ENCODE measurements at places on chromosomes 5 and 9.

- DNase-seq: no peak
Measured at GRCh38 chr5:97135868-97136267, 6.5 kb downstream of the LIX1 start.

GRCh38 chr5:6675784-6676491 is 37.3 kb upstream of the TENT4A start:
- DNase-seq: no peak

- no peak for DNase-seq
Measured at GRCh38 chr5:93385655-93386054, 195.4 kb downstream of the NR2F1-AS1 start.

- DNase-seq: no peak
Measured at GRCh38 chr5:57931807-57932206, 449.2 kb upstream of the ACTBL2 start.

GRCh38 chr5:161372682-161373344 is 173.7 kb downstream of the GABRB2 start:
- DNase-seq: no peak

DNA sequence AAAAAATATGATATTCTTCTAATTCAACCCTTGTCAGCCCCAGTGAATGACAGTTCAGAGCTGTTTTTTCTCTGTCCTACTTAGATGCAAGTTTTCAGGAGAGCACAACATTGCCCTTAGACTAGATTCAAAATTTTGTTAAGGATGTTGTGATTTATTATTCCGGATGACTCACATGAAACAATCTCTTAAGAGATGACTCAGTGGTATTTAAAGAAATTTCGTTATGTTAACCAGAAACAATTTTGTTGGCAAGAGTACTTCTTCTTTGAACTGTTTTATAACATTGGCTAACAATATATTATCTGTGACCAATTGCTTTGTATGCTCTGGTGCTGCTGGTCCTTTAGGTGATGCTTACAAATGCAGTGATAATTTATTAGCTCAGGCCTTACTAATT is 132.0 kb downstream of the IZUMO3 start:
- DNase-seq: no peak

DNA sequence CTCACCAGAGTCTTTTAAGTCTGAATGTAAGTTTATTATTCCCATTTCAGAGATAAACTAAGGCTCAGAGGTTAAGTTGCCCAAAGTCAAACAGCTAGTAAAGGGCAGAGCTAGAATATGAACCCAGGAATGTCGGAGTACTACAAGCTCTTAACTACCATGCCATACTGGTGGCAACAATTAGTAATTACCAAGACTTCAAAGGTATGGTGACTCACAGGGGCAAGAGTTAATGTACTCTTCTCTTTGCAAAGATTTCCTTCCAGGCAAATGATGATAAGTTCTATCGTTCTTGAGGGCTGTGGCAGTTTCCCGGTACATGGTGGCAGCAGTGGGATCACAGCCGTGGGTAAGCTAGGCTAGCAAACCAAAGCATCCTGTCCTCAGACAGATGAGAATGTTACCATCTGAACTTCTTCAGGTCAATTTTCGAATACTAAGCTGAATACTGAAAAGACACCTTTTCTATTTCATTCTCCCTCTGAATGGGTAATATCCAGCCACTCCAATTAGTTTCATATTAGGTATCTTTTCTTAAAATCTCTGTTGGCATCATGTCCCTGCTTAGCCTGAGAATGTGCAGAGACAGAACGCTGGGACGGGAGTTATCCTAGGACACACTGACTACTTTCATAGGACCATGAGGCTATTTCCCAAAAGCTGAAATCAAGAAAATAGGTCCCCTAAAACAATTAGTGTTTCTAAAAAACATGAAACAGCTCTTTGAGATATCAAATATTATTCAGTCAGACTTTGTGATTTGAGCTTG is 117.0 kb upstream of the NR5A1 start:
- DNase-seq: no peak

- no peak for DNase-seq
Measured at GRCh38 chr9:126468141-126468825, 141.7 kb downstream of the MVB12B start.

DNA sequence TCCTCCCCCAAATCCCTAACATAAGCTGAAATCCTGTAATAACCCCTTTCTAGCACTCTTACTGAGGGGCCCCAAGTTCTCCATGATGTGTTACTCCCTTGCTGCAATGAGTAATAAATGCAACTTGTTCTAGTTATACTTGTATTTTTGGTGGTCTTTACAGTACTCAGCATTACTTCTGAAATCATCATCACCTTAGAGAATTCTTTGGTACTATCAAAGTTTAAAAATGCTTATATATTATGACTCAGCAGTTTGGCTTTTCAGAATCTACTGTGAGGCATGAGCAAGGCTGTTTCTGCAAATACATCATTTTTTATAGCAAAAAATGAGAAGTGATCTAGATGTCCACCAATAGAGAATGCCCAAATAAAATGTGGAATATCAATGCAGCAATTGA is 20.7 kb upstream of the ROPN1L start:
- no peak for DNase-seq

GRCh38 chr5:76403766-76404222 is 709 bp downstream of the IQGAP2 start:
- DNase-seq: peak; percentile 30

DNA sequence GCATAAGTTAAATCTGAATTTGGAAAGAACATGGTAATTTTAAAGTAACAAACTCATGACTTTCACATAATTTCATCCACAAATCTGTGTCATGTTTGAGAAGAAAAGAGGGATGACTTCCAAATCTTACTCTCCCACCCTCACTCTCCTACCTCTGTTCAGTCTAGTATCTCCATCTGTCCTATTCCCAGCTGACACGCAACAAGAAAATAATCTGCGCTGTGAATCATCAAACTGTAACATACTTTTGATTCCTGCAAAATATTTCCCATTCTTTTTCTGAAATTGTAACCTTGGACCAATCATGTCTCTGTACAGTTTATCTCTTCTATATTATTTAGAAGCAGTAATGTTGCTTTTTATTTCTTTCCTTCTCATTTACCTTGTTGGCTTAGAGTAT is 91.4 kb downstream of the SLC12A2 start:
- DNase-seq: no peak

DNA sequence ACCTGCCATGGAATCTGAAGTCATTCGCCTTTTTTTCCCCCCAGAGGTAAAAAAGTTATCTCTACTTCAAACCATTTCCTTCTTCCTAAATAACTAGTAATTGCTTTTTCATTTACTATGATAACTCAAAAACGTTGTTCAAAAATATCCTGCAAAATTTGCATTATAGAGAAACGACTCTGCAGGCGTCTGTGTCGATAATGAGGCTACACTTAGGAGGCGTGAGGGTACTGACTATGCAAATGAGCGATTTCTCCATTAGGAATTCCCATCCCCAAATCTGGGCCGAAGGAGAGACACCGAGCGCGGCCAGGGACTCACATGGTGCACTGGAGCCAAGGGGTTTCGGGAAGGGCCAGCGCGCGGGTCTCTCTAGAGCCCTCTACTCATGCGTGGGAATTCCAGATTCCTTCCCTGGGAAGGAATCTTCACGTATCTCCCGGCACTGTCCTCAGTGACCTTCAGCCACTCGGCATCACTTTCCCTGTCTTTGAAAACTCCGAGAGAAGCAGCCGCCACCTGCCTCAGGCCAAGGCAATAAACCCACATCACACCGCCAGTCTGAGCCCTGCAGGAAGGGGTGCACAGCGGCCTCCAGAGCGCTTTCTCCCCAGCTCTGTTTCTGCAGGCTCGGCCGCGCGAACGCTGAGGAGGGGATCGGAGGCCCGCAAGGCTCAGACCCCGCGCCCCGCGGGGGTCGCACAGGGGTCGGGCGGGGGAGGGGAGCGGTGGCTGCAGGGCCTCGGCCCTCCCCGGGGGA is 718 bp upstream of the DENND4C start:
- no peak for DNase-seq

DNA sequence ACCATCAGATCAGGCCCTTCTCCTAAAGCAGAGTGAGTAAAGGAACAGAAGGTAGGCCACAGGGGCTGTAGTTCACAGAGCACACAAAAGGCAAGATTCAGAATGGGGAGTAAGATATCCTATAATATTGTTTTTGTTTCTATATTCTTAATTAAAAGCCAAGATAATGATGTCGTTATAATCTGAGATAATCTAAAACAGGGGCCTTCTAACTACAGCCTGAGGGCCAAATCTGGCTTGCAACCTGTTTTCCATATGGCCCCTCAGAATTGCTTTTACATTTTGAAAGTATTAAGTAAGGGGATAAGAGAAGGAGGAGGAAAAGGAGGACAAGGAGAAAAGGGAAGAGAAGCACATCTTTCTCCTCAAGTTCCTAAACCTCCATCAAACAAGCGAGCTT is 435.8 kb downstream of the CSNK1G3 start:
- DNase-seq: no peak

GRCh38 chr5:12636209-12636608 is 732.0 kb upstream of the CTNND2 start:
- DNase-seq: no peak

DNA sequence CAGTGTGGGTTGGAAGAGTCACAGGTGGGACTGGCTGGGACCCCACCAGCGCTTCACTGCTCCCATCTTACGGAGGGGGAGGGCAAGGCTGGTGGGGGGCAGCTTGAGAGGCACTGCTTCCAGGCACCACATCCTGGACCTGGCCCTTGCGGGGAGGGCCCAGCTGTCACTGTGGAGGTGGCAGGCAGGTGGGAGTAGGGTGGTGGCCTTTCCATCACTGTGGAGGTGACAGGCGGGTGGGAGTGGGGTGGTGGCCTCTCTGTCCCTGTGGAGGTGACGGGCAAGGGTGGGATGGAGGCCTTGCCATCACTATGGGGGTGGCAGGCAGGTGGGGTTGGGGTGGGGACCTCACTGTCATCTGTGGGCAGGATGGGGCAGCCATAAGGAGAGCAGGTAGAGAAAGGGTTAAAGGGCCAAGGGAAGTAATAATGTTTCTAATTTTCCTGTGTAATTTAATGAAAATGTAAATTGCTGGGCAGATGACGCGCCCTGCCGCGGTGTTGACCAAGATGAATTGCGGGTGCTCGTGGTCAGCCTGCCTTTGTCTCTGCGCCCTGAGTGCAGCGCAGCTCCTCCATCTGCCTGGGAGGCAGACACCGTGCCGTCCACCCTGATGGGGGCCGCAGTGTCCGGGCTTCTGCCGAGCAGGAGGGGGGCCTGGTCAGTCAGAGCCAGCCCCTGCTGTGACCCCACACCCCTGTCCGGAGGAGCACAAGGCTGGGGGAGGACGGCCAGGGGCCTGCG is 20.8 kb downstream of the RXRA start:
- DNase-seq: no peak

- DNase-seq: no peak
Measured at GRCh38 chr5:119255571-119256356, 100.1 kb upstream of the TNFAIP8 start.

GRCh38 chr9:117302487-117302886 is 112.4 kb downstream of the ASTN2 start:
- no peak for DNase-seq

- DNase-seq: no peak
Measured at GRCh38 chr5:80516826-80517225, 28.9 kb downstream of the FAM151B start.

- DNase-seq: no peak
Measured at GRCh38 chr9:86347991-86348390, 6.2 kb downstream of the TUT7 start.

DNA sequence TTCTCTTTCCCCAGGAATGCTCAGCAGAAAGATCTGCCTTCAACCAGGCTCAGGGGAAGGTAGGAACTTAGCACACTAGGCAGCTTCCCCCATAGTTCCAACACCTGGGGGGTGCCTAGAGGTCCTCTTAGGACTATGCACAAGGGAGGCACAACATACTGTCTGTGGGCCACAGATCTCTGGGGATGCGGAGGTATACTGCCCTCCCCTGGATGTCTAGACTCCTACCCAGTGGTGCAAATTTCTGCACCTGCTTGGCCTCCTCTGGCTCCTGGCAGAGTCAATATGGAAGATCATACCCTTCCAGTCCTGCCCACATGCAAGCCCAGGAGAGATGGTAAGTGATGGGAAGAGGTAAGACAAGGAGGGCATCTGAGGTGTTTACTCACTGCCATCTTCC is 247.5 kb upstream of the DAPK1 start:
- DNase-seq: no peak

DNA sequence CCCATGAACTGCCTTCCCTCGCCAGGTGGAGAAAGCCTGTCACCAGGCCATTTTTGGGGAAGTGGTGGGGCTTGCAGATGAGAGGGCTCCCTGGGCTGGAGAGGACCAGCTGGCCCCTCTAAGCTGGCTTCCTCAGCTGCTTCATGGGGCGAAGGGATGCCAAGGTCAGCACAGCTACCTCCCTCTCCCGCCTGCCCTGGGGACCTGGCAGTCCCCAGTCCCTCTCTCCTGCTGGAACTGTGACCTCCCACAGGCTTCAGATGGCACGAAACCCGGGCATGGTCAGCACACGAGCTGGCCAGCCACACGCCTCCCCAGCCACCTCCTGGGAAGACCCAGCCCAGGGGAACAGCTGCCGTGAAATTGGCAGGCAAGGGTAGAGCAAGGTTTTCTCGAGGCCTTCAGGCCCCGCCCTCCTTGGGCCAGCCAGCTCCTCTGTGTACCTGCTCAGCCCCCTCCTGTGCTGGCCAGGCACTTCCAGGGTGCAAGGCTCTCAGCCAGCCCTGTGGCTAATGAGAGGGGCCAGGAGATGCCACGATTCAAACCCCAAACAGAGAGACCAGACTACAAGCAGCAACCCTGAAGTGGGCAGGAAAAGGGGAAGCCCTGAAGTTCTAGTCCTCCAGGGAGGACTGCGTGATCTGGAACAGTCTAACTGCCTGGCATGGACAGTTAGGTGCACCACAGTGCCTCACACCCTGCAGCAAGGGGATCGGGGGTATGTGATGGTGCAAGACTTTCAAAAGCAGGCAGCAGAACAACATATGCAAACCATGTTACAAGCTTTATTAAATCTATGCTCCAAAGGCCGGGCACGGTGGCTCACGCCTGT is 12.9 kb downstream of the PLPP7 start:
- DNase-seq: no peak

DNA sequence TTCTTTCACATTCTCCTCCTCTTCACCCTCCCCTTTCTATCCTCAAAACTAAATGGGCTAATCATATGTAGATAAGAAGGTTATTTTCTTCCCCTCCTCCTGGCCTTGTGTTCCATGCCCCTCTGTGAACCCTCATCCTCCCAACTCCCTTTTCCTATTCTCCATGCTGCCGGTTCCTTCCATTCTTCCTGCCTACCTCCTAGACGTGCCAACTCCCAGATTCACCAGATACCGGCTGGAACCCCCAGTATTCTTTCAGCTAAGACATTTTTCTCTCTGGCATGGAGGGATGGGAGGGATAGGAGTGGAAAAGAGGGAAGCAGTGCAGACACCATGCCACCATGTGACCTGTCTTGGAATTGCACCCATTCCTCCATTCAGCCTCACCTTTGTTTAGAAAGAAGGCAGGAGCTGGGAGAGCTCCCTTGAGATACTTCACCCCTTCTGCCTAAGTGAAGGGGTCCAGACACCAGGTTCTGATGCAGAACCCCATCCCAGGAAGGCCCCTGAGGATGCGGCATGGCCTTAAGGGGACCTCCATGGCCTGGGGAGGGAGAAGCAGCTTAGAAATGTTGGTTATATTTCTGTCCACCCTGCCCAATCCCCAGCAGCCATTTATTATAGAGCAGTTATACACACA is 4.8 kb downstream of the DNAJB5 start:
- DNase-seq: no peak

- no peak for DNase-seq
Measured at GRCh38 chr9:131619680-131620079, 74.4 kb downstream of the PRRT1B start.
